GM23248 (cell line): ENCODE measurements at places on chromosomes 3 and 15.
A peak's percentile ranks its signal among the peaks of the same experiment; 100 is the strongest.

DNA sequence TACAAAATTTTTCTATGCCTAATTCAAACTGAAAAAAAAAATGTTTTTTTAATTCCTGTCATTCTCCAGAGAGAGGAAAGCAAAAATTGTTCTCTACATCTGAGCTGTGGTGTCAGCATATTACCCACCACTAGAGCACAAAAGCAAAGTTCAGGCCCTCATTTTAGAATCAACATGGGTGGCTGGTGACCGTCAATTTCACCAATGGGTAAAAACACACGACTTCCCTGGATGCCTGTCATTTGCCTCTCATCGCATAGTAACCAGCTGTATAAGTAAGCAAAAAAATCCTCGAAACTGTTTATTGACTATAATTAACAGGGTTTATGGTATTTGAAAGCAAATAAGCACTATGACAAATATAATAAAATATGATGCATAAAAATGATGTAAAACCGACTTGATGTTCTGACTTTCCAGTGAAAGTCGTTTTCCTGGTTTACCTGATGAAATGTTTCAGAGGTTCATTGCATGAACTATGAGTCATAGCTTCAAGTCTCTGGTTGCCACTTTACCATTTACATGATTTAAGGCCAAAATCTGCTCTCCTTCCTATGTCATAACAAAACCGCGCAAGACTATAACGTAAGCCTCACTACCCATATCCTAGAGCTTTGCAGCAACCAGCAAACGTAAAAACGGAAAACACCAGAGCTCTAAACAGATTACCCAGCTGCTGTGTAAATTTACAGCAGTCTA lies 60.5 kb downstream of the THBS1 start:
- no peak overlapping the region for H3K27ac ChIP-seq
- H3K4me3 ChIP-seq, result no peak overlapping the region
- peaks cover 39% of the 10 kb centered on the region for H3K4me1 ChIP-seq
- DNase-seq, result no peak
- H3K36me3 ChIP-seq, result no peaks in the 10 kb centered on the region

DNA sequence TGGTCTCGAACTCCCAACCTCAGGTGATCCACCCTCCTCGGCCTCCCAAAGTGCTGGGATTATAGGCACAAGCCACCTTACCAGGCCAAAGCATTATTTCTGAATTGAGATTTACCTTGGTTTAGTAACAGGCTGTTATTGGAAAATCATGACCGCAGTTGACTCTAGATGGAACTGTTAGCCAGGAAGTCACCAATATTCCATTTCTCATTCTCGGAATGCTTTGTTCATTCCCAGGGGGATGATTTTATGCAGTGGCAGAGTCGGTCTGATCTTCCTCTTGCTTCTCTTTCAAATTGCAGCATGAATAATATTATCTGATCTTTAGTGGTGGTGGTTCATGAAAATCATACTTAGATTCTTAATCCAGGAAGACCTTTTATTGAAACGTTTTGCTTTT lies 195.5 kb upstream of the MBNL1 start:
- peak; percentile 69 for DNase-seq
- H3K4me1 ChIP-seq, result peaks cover 11% of the 10 kb centered on the region
- no peaks in the 10 kb centered on the region for H3K27me3 ChIP-seq
- no peaks in the 10 kb centered on the region for H3K36me3 ChIP-seq
- H3K4me3 ChIP-seq, result peak overlapping the region; percentile 31

- peaks cover 20% of the 10 kb centered on the region for H3K36me3 ChIP-seq
- H3K4me1 ChIP-seq, result peaks cover 25% of the 10 kb centered on the region
- H3K27ac ChIP-seq, result peak overlapping the region; percentile 12
- DNase-seq, result peak; percentile 38
These were observed 53.2 kb downstream of the TM4SF4 start for GRCh38 chr3:149527531-149528339.

DNA sequence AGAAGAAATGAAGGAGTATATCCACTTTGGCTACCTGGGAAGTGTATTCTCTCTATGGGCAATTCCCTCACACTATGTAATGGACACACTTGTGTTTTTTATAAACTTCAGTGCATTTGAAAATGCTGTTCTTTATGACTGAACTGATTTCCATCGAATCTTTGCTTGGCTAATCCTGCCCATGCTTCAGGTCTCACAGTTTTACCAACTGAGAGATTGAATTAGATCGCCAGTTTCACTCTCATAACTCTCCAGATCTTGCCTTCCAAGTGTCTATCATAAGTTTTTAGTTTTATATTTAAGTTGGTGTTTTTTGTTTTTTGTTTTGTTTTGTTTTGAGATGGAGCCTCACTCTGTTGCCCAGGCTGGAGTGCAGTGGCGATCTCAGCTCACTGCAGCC lies 73.5 kb upstream of the MBNL1 start:
- no peak overlapping the region for H3K27ac ChIP-seq
- H3K36me3 ChIP-seq, result no peaks in the 10 kb centered on the region
- H3K4me3 ChIP-seq, result no peak overlapping the region
- no peak for DNase-seq
- peaks cover 15% of the 10 kb centered on the region for H3K4me1 ChIP-seq
- H3K27me3 ChIP-seq, result no peaks in the 10 kb centered on the region

- no peak overlapping the region for H3K27ac ChIP-seq
- no peak overlapping the region for H3K4me3 ChIP-seq
- DNase-seq, result peak; percentile 36
- H3K4me1 ChIP-seq, result no peaks in the 10 kb centered on the region
These were observed 40.0 kb downstream of the ARRDC4 start for GRCh38 chr15:98000249-98001203.
